LHCN-M2 (cell line): ENCODE measurements at places on chromosomes 12 and 14. TPM values are rescaled to one million over a fixed set of nuclear protein-coding genes. Genes with fewer than 3 reads are reported as not detected.

GRCh38 chr12:117350140-117350539 is 11.3 kb downstream of the NOS1 start:
- no peak for DNase-seq

DNA sequence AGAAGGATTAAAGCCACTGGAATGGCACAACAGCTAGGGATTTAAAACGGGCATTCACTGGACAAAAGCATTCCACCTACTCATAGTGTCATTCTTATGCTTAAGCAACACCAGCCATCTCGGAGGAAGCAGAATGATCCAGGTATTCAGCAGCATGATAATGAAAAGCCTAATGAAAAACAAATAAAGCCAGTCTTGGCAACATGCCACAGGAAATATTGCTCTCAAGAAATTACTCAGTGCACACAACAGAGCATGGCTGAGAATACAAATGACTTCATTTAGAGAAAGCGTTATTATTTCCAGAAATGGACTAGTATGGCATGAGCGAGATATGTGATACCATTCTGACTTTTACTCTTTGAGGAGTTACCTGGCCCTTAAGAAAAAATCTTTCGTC is 442.2 kb downstream of the APAF1 start:
- DNase-seq, result no peak

DNA sequence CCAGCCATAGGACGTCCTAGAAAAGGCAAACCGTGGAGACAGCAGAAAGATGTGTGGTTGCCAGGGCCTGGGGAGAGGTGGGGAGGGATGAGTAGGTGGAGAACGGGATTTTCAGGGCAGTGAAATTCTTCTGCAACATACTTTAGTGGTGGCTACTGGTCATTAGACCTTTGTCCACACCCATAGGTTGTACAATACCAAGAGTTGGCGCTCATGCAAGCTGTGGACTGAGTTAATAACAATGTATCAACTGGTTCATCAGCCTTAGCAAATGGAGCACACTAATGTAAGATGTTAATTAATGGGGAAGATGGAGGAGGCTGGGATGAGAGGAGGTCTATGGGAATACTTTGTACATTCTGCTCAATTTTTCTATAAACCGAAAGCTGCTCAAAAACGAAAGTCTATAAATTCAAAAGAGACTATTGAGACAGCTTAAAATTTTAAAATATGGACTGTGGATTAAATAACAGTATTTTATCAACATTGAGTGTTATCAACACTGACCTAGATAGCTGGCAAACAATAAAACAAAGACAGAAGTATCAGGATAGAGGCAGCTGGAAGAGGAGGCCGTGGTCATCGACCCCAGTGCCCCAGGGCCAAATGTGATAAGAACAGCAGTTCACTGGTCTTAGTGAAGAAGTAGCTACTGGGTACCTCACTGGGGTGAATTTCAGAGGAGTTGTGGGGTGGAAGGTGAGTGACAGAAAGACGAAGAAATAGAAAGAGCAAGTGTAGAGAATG is 90.9 kb downstream of the SYNE3 start:
- DNase-seq, result no peak

DNA sequence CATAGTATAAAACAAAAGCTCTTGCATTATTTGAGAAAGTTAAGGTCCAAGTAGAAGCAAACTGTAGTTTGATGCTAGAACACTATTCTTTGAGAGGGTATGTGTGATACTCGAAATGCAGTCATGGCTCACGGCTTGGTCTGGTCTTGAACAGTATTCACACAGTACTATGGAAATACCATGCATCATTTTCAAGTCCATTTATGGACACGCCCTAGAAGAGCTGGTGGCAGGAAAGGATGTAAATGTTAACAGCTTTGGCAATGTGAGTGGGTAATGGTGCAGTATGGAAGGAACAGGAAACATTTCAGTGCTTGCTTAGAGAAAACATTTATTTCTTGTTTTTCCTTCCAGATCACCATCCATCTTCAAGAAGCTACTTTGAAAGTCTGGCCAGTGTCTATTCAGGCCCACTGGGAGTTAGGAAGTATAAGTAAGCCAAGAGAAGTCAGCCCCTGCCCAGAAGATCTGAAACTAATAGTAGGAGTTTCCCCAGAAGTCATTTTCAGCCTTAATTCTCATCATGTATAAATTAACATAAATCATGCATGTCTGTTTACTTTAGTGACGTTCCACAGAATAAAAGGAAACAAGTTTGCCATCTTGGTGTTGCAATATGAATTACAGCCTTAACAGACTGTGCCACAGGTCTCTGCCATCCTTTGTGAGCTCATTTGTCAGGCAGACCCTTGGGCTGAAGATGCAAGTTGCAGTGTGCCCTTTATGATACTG is 5.7 kb upstream of the AKAP5 start:
- no peak for DNase-seq

DNA sequence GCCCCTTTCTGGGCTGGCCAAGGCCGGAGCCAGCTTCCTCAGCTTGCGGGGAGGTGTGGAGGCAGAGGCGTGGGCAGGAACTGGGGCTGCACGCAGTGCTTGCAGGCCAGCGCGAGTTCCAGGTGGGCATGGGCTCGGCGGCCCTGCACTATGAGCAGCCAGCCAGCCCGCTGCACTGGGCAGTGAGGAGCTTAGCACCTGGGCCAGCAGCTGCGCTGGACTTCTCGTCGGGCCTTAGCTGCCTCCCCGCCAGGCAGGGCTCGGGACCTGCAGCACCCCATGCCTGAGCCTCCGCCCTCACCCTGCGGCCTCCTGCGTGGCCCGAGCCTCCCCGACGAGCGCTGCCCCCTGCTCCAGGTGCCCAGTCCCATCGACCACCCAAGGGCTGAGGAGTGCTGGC is 42.0 kb downstream of the TMTC2 start:
- DNase-seq, result no peak

DNA sequence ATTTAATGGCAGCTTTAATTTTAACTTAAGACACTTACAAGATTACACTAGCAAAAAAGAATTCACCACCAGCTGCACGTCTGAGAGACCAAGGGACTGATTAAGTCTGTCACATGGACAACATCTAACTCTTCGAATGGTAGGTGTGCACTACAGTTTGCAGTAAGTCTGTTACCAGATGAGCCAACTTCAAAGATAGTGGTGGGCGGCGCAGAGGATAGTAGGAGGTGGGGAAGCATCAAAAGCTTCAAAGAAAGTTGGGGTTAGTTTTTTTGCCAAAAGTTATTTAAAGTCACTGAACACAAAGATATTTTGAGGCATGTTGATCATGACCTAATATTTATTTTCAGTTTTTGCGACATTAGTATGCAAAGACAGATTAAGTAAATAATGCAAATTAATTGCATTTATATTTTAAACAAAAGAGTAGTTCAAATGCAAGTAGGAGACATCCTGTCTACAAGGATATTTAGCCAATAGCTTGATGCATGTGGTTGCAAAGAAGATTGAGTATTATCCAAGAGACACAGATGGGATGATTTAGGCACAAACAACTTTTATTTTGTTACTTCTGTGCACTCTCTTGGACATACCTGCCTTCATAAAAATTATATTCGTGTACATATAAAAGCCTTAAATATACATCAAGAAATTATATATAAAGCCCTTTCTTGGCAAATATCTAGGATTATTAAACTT is 327.7 kb downstream of the BMP4 start:
- no peak for DNase-seq

DNA sequence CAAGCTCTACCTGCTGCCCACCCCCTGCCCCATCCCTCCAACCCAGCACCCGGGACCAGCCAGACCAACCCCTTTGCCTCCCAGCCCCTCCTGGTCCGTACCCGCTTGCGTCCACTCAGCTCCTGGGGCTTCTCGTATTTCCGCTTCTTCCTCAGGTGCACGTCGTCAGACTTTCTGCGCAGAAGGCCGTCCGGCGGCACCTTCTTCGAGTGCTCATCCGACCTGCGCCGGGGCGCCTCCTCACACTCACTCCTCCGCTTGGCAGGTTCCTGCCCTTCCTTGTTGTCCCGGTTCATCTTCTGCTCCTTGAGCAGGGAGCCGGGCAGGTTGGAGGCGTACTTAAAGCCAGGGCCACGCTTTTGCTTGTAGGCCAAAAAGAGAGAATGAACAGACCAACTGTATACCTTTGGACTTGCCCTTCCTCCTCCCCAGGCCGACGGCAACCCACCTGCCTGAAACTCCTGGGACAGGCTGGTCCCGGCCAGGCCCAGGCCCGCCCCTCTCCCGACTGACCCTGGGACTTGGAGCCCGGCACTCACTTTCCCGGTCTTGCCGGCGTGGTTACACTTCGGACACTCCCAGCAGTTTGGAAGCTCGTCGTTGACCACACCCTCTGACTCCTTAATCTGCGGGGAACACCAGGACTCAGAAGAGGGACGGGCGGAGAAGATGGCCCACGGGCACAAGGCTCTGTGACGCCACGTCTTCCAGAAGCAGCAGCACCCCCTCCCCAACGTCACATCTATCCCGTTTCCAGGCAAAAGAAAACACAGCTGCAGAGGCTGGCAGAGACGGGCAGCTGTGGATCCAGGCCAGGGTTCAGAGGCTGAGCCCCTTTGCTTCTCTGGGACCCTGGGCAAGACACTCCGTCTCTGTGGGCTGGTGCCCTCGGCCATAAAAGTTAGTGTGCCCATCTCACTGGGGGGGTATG is 44.3 kb downstream of the RNF34 start:
- DNase-seq, result no peak

GRCh38 chr12:93221841-93222240 is 155.9 kb upstream of the NUDT4 start:
- DNase-seq, result no peak

DNA sequence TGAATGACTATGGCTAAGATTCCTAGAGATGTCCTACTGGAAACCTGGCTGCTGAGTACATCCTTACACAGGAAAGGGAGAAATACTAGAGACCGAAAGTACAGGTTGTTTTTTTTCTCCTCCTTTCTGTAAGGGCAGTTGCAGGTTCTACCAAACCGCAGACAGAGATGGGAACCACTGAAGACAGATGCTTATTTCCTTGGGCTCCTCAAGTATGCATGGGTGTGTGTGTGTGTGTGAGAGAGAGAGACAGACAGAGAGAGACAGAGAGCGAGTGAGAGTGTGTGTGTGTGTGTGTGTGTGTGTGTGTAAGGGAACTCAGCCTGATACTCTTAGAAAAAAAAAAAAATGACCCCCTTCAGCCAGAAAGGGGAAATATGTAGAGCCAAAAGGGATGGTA is 42.5 kb downstream of the MAP4K5 start:
- DNase-seq, result no peak

GRCh38 chr12:104604070-104604994 is 147.6 kb downstream of the CHST11 start:
- DNase-seq, result peak; percentile 84

- DNase-seq, result no peak
These were observed 48.9 kb upstream of the DLK1 start for GRCh38 chr14:100677554-100678468.

DNA sequence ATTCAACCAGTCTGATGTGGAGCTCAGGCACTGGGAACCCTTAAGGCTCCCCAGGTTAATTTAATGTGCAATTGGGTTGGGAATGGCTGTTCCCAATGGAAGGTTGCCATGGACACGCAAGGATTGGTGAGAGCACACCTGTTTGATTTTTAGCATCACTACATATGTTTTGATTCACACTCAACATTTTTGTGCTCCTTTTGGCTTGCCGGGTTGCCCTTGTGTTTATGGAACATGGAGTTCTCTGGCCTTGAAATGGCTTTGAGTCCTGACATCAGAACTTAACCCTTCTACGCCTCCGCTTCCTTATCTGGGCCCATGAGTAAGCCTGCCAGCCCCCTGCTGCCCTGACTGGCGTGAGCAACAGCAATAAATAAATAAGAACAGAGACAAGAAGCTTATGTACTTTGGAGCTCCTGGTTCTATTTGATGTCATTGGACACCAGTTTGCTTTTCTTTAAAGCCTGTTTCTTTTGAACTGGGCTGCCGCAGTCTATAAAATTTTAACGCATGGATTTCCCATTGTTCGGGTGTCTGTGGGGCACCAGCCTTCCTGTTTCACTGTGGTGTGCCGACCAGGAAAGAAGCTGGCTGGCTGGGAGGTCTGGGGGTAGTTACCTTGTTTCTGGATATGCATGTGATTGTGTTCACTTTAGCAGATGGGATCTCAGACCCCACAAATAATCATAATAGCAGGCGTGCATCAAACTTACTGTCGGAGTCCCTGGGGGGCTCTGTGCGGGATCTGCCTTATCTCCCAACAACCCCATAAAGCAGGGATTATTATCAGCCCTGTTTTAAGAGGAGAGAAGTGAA is 27.8 kb downstream of the TBX3 start:
- peak; percentile 88 for DNase-seq

DNA sequence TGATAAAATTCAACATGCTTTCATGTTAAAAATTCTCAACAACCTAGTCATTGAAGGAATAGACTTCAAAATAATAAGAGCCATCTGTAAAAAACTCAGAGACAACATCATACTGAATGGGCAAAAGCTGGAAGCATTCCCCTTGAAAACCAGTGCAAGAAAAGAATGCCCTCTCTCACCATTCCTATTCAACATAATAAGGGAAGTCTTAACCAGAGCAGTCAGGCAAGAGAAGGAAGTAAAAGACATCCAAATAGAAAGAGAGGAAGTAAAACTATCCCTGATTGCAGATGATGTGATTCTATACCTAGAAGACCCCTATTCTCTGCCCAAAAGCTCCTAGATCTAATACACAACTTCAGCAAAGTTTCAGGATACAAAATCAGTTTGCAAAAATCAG is 52.9 kb downstream of the APOBEC1 start:
- DNase-seq, result no peak

DNA sequence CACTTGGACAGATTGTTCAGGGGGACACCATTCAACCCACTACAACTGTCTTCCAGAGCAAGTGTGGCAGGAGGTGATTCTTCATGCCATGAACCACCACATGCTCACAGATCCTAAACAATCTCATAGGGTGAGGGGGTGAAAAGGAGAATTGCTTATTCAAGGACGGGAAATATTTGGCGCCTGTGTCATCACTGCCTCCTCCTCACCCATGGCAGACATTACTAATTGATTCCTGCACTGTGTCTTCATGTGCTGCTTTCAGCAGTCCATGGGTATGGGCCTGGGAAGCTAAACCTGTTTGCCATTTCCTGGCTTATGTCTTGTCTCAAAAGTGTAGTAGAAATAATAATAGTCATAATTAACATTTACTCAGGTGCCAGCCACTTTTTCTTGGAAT is 31.3 kb downstream of the MMAB start:
- peak; percentile 57 for DNase-seq

GRCh38 chr14:50037852-50038251 is 78.5 kb downstream of the VCPKMT start:
- no peak for DNase-seq

Gene HSPB8
- total RNA-seq, result 10.9 and 11.4 TPM in 2 replicates

Gene SMOC1
- 0.06 and 0.32 TPM in 2 replicates for total RNA-seq

Gene IRAK3
- 0.63 and 1.3 TPM in 2 replicates for total RNA-seq

Gene IL22
- not detected in 2 replicates for total RNA-seq

Gene ASIC1
- 1.2 and 4.3 TPM in 2 replicates for total RNA-seq

Gene MTERF2
- 8.6 and 12.6 TPM in 2 replicates for total RNA-seq

Gene ARHGDIB
- total RNA-seq, result 16.0 and 16.8 TPM in 2 replicates
